ENCODE measurements at places on chromosomes 6 and 20.

DNA sequence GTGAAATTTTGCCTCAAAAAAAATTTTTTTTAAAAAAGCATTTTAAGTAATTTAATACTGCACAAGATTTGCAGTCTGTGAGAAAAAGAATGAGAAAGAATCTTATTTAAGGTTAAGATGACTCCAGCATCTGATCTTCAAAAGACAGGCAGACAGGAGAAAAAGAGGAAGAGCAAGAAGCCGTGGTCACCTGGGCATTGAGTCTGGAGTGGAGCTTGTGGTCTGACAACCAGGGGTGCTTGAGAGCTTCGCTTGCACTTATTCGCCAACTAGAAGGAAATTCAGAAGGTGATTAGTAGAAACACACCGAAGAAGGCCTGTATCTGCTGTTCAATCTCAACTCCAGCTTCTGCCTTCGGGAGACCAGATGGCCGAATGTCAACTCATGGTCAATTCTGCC is 75.9 kb downstream of the MYLK4 start:
- no peak for DNase-seq

GRCh38 chr6:138404666-138405337 is 779 bp downstream of the HEBP2 start:
- DNase-seq, result peak; percentile 29

- no peak for DNase-seq
These were observed 32.2 kb downstream of the MYLK4 start for GRCh38 chr6:2718334-2719092.

- peak; percentile 26 for DNase-seq
These were observed 169.4 kb downstream of the TAF4 start for GRCh38 chr20:61896058-61896961.

DNA sequence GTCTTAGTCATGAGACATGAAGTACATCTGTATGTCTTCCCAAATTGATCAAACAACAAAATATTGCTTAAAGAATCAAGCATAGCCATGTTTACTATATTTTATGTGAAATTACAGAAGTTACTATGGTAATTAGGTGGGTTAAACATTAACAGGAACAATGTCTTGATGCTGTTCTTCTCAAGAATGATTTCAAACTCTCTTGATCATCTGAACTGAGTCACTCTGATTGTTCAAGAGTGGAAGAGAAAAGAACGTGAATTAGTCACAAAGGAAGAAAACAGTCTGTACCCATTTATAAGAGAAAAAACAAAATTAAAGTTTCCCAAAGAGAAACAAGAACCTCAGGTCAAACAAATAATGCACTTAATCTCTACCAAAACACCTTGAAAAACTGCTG is 62.2 kb upstream of the NUP153 start:
- no peak for DNase-seq

- DNase-seq, result no peak
These were observed 184.2 kb upstream of the MAN1A1 start for GRCh38 chr6:119533603-119534279.

Measured in body of pancreas (tissue), 4 donors.